SJSA1 (cell line): ENCODE measurements at places on chromosomes 13 and 19. TPM values are rescaled to one million over a fixed set of nuclear protein-coding genes. Genes with fewer than 3 reads are reported as not detected.

GRCh38 chr13:24223341-24224231 lies 63.1 kb downstream of the SPATA13 start:
- no peak for DNase-seq

GRCh38 chr19:9018163-9018875 lies 8.1 kb upstream of the MUC16 start:
- no peak for DNase-seq

GRCh38 chr13:84446972-84447639 lies 564.8 kb upstream of the SLITRK1 start:
- no peak for DNase-seq

- no peak for DNase-seq
Measured at GRCh38 chr19:28847468-28847867, 365.5 kb downstream of the UQCRFS1 start.

GRCh38 chr13:27495551-27495950 lies 45.2 kb upstream of the MTIF3 start:
- DNase-seq: no peak

DNA sequence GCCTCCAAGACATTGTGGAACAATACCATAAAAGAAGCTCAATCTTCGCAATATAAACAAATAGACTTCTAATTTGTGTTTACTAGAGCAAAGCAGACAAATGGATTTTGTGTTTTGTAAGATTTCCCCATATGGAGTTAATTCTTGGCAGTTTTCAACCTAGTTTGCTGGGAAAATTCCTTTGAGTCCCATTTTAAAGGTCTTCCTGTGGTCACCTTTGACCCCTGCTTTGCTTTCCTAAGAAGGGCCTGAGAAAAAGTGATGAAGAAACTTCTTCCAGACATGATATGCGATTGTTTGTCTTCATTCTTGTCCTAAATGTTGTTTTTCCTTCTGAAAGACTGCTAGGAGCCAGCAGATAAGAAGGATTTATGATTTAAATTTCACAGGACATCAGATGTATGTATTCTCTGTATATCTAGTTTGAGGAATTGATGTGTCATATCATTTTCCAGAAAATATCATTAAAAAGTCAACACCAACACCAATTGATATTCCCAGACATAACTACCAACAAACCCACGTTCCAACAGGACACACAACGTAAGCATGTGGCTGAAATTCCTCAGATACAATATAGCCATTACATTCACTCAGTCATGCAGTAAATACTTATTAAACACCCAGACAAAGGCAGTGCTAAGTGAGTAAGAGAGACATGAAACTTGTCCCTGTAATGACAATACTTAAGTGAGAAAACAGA lies 276.4 kb downstream of the LHFPL6 start:
- DNase-seq: no peak

DNA sequence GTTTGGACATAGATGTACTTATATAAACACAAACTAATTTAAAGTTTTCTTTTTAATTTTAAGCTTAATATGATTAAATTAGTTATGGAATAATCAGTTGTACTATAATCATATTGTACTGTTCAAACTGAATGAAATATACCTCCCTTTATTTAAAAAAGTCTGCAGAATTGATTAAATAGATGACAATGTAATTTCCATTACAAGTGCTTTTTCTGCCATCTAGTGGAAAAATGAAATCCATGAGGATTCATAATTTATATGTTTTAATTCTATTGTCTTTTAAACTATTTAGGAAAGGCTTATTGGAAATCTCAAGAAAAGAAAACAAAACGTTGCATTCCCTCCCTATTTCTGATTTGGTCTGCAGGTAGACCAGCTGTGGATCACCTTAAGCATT lies 30.9 kb downstream of the MZT1 start:
- no peak for DNase-seq

DNA sequence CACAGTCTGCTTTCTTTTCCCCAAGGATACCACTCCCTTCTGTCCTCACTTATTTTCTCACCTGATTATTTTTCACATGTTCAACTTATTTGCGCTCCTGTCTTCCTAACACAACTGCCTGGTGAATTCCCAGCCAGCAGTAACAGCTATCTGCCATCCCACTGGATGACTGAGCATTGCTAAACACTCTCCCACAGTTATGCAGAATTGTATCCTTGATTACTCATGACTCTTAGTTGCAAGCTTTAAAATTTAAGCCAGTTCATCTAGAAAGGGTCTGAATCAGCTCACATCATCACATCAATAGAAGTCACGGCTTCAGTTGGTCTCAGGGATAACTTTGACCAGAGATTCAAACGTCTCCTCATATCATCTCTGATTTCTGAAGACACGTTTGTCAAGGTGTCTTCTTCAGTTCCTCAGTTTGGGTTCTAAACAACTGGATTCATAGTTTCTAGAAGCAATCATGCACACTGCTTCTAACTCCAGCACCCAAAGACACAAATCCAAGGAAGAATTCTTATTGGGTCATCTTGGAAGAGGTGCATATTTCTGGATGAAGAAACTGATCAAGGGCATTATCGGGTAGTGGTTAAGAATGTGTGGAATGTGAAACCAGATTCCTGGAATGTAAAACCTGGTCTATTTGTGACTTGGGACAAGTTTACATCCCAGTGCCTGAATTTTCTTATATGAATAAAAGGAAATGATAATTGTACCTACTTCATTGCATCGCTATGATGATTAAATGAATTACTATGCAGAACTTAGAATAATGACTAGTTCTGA lies 13.9 kb upstream of the DACH1 start:
- DNase-seq: no peak

- no peak for DNase-seq
Measured at GRCh38 chr19:39704181-39705044, at the start of gene LGALS14. Gene LGALS14 (plus strand): TSS chr19:39704481. CDS start chr19:39704529, 48 bp downstream.

GRCh38 chr19:32066056-32066455 lies 279.4 kb upstream of the ZNF507 start:
- DNase-seq: no peak

GRCh38 chr19:19105365-19106055 lies 32.8 kb downstream of the TMEM161A start:
- no peak for DNase-seq

The CCDC8 gene
- total RNA-seq: 12.5 and 18.6 TPM in 2 replicates

The MYO1F gene
- total RNA-seq: 0.37 and 0.94 TPM in 2 replicates

The CD209 gene
- not detected in 2 replicates for total RNA-seq
